ENCODE measurements at places on chromosomes 4 and X. TPM values are rescaled to one million over a fixed set of nuclear protein-coding genes. Genes with fewer than 3 reads are reported as not detected.

DNA sequence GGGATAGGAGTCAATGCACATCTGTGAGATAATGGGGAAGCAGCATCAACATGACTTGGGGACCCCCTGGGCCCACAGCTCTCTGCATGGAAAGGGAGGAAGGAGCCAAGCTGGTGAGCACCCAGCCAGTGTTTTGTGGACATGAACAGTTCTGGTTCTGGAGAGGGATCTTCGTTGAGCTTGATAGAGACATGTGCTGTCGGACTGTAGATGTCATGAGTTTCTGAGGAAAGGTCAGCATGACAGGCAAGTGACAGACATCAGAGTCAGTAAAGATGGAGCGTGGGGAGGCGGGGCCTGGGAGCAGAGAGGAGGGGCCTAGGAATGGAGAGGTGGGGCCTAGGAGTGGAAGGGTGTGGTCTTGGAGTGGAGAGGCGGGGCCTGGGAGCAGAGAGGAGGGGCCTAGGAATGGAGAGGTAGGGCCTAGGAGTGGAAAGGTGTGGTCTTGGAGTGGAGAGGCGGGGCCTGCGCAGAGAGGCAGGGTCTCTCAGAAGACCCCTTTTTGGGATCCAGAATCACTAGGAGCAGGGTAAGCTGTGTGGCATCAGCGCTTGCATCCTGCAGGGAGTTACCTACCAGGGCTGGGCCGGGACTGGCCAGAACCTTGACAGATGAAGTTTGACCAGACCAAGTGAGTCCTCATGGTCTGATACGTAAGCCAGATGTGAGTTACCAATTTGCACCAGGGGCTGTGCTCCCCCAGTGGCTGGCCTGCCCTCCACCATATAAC is 33.7 kb downstream of the PIGG start:
- no peaks in the 10 kb centered on the region for H3K4me1 ChIP-seq
- H3K27me3 ChIP-seq: no peaks in the 10 kb centered on the region
- peaks cover 6% of the 10 kb centered on the region for H3K36me3 ChIP-seq
- no peak overlapping the region for H3K4me3 ChIP-seq

DNA sequence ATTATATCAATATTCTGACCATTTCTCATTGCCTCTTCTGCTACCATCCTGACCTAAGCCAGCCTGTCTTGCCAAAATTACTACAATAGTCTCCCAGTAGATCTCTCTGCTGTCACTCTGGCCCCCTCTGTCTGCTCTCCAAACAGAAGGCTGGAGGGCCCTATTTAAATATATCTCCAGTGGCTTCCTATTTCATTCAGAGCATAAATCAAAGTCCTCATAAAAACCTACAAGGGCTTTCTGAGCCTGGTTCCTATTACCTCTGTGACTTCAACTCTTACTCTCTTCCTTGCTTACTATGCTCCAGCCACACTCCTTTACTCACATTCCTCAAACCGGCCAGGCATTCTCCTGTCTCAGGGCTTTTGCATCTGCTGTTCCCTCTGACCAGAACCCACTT is 19.0 kb downstream of the IGSF1 start:
- no peak overlapping the region for H3K27ac ChIP-seq
- no peaks in the 10 kb centered on the region for H3K4me1 ChIP-seq
- H3K36me3 ChIP-seq: no peaks in the 10 kb centered on the region
- DNase-seq: no peak

- H3K36me3 ChIP-seq: no peaks in the 10 kb centered on the region
- H3K4me1 ChIP-seq: peaks cover 13% of the 10 kb centered on the region
- H3K27ac ChIP-seq: no peak overlapping the region
Measured at GRCh38 chr4:146342600-146343192, 128.4 kb downstream of the REELD1 start.

GRCh38 chr4:36432586-36432985 is 151.2 kb downstream of the DTHD1 start:
- no peak for DNase-seq
- H3K36me3 ChIP-seq: no peaks in the 10 kb centered on the region
- no peak overlapping the region for H3K27ac ChIP-seq
- H3K27me3 ChIP-seq: no peaks in the 10 kb centered on the region
- no peaks in the 10 kb centered on the region for H3K4me1 ChIP-seq
- no peak overlapping the region for H3K4me3 ChIP-seq

DNA sequence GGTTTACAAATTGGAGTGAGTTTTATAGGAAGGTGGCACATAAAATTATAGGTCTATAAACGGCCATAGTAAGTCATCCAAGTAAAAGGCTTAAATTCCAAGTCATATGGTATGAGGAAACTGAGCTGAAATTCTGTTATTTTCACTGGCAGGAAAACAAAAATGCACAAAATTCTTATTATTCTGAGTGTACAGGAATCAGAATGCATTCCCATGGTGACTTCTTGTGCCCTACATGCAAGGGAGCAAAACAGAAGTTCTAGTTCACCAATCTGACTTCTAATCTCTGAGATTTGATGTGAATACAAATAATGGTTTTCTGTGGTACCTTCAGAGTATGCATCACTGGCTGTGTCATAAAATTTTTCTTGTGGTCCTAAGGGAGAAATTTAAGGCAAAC is 102.9 kb downstream of the CLCN4 start:
- no peak overlapping the region for H3K27ac ChIP-seq
- H3K36me3 ChIP-seq: no peaks in the 10 kb centered on the region
- no peaks in the 10 kb centered on the region for H3K27me3 ChIP-seq

DNA sequence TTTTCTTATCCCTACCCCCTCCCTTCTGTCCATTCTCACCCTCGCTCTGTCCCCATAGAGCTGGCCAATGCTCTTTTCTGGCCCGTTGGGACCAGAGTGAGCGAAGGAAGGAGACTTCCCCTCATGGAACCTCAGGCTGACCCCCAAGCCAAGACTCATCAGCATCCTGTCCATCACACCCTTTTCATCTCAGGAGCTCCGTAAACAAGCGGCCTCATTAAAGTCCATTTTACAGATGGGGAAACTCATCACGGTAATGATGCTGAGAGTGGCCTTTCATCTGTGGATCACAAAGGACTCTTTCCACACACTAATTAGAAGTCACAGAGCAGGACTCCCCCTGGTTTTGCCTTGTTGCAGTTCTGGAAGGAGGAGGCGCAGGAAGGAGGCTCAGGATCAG is 67.4 kb upstream of the SLC34A2 start:
- H3K4me3 ChIP-seq: no peak overlapping the region
- no peak for DNase-seq
- H3K27me3 ChIP-seq: no peaks in the 10 kb centered on the region
- H3K36me3 ChIP-seq: no peaks in the 10 kb centered on the region
- no peak overlapping the region for H3K27ac ChIP-seq

GRCh38 chr4:105666693-105667092 is 41.8 kb downstream of the INTS12 start:
- no peak for DNase-seq
- H3K36me3 ChIP-seq: no peaks in the 10 kb centered on the region
- H3K4me1 ChIP-seq: no peaks in the 10 kb centered on the region
- no peak overlapping the region for H3K4me3 ChIP-seq

The ARHGAP6 gene
- total RNA-seq: 1.4 TPM

The CSAG1 gene
- total RNA-seq: not detected

The FGG gene
- total RNA-seq: 1.8 TPM

The GPR143 gene
- total RNA-seq: not detected
